ENCODE measurements at places on chromosomes 5 and 9.

DNA sequence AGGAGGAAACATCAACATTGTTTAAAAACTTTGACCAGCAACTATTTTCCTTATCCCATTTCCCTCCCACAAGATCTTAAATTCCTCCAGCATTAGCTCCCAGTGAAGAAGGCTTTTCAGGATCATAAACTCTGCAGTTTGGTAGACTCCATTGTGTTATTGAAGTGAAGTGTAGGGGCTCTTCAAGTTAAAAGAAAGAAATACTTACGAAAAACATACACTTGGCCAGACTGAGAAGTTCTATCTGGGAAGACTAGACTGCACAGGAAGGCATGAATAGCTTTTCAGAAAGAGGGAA, 22.3 kb downstream of the LIFR start:
- DNase-seq = no peak

DNA sequence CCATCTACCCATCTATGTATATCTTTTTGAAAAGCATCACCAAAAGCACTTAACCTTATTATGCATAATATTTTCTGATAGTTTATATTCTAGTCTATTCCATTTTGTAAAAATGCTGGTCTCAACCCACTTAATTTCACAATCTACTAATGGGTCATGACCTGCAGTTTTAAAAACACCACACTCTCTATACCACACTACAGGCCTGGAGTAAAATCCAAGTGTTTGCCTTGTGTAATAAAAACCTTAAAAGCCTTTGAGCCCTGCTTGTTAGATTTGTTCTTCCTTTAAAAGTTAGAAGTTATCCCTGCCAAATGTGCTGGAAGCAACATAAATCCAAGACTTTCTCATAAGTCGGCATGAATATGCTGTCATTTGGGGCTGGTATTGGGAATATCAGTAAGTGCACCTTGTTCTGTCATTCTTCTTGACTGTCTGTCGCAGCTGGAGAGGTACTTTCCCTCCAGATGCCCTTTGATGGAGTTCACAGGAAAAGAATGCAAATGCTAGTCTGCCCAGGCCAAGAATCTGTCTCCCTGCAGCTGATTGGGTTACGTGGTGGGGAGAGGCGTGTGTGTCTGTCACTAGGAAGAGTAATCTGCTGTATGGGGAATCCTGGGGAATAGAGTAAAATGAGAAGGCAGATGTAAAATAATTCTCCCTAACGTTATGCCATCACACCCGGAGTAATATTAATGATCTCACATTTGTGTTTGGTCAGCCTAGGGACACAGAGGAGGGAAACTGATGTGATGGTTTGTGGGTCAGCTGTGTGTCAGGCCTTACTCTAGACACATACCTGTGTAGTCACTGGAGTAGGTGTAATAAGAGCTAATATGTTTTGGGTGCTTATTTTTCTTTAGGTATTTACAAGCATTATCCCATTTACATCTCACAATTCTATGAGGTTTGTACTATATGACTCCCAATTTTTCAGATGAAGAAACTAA, 79.4 kb downstream of the ZNF366 start:
- peak; percentile 57 for DNase-seq

GRCh38 chr5:121239951-121240350, 611.7 kb upstream of the FTMT start:
- no peak for DNase-seq

GRCh38 chr9:27033815-27034403, 28.4 kb upstream of the LRRC19 start:
- peak; percentile 51 for DNase-seq

- peak; percentile 83 for DNase-seq
Measured at GRCh38 chr9:35096035-35096849, at the start of gene PIGO. Gene PIGO (minus strand): TSS chr9:35096591. CDS start chr9:35095565, 1,026 bp downstream.

DNA sequence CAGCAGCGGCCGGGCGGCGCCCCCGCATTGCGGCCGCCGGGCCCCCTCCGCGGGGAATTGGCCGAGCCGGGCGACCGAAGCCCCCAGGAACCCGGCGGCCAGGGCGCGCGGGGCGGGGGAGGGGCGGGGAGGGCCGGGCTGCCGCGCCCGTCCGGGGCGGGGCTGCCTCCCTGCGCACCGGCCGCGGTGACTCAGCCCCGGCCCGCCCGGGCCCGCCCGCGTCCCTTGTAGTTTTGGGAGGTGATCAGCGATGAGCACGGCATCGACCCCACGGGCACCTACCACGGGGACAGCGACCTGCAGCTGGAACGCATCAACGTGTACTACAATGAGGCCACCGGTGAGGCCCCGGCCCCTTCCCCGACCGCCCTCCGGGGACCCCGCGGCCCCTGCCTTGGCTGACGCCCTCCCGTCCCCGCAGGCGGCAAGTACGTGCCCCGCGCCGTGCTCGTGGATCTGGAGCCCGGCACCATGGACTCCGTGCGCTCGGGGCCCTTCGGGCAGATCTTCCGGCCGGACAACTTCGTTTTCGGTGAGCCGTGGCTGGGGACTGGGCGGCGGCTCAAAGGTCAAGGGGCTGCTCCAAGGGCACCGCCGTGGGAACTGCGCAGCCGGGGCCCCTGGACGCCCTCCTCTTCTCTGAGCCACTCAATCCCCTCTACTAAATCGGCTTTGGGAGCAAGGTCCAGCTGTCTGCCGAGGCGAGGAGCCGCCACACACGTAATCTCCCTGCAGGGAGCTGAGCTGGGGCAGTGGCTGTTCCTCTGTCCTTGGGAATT, 592 bp downstream of the TUBB4B start:
- DNase-seq = peak; percentile 50

GRCh38 chr9:106896695-106897094, 33.7 kb downstream of the ZNF462 start:
- DNase-seq = no peak

DNA sequence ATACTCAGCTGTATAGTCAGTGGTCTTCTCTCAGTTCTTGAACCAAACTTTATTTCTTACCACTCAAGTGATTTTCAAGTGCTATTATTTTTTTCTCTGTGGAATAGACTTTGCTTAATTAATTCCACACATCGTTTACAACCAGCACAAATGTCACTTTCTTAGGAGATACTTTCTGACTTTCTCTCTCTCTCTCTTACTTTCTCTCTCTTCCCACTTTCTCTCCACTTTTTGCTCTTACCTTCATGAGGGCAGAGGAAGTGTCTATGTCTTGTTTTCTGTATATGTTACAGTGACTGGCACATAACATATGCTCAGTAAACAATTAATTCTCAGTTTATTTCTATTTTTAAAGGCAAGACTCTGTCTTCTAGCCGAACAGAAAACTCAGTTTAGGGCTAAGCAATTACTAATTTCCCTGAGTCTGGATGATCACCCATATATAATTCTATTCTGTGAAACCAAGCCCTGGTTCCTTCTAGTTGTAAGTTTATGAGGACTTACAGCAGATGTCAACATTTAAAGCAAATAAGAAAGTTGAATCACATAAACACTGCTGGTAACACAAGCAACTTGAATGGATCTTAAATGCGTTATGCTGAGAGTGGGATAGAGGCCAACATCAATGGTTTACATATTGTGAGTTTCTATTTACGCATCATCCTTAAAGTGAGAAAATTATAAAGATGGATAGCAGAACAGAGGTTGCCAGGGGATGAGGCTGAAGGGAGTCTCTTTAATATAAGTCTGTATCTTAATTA, 791.4 kb downstream of the MTRR start:
- no peak for DNase-seq

- peak; percentile 73 for DNase-seq
Measured at GRCh38 chr9:5518171-5518936, 8.0 kb downstream of the PDCD1LG2 start.

DNA sequence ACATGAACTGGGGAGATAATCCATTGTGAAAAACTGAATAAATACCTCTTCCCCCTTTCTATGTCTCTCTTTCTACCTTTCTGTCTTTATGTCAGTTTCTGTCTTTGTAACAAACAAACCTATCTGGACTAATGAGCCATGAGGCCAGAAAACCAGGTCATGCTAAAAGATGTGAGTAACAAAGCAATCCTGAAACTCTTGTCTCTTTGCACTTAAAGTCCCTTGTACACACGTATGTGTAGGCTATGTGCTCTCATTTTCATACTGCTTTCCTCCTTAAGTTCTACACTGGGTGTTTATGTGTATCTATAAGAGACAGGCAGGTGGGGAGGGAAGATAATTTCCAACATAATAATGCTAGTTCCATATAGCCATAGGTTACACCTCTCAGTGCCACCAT, 123.8 kb upstream of the PTGER4 start:
- DNase-seq = no peak

DNA sequence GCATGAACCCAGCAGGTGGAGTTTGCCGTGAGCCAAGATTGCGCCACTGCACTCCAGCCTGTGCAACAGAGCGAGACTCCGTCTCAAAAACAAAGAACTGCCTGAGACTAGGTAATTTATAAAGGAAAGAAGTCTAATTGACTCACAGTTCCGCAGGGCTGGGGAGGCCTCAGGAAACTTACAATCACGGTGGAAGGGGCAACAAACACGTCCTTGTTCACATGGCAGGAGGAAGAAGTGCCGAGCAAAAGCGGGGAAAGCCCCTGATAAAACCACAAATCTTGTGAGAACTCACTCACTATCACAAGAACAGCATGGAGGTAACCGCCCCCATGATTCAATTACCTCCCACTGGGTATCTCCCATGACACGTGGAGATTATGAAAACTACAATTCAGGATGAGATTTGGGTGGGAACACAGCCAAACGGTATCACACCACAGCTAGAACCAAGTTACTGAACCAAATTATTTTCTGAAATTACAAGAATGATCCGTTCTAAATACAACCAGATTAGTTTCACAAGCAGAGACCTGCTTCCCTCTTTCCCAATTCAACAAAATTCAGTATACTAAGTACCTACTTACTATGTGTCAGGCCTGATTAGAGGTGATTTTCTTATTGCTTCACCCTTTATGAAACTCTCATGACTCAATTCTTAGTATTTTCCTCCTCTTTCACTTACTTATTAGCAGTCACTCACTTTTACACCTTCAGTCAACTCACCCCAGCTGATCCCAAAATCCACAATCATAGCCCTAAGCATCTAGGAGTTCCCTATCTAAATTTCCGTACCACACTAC, 8.4 kb downstream of the UBTD2 start:
- DNase-seq = no peak

- DNase-seq = peak; percentile 45
Measured at GRCh38 chr5:181204113-181204825, 727 bp downstream of the TRIM7 start.

GRCh38 chr9:19223724-19224123, 6.8 kb upstream of the DENND4C start:
- DNase-seq = no peak

DNA sequence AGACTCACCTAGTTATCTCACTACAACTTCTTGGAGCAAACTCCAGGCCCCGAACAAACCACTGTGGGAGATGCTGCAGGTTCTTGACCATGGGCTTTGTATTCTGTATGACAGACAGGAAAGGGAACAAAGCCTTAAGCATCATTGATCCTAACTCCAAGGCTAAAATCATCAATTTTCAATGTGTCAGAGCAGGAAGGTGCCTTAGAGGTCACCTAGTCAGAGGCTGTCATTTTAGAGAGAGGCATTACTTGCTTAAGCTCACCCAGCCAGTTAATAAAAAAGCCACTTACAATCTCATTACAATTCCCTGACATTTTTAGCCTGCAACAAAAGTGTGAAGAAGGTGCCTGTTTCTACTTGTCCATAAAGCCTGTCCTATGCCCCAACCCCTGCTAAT, 272.7 kb downstream of the FAM114A2 start:
- DNase-seq = no peak

Data from fibroblast of skin of scalp (primary cell).